KG1 (cell line): ENCODE measurements at places on chromosomes 12 and 14.

DNA sequence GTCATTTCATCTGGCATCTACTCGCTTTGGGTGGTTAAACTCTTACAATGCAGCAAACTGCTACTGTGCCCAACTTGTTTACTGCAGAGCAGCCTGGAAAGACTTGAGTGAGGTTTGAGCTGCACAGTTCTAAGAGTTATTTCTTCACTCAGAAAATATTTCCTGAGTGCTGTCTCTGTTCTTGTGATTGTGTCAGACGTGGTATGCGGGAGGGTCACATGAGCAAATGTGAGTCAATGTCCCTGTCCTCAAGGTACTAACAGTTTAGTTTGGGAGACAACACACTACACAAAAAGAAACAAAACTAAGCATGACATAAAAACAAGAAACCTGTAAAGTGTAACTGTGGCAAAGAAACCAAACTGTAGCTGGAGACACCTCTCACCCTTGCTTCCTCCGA is 32.4 kb downstream of the FLVCR2 start:
- no peak for DNase-seq

DNA sequence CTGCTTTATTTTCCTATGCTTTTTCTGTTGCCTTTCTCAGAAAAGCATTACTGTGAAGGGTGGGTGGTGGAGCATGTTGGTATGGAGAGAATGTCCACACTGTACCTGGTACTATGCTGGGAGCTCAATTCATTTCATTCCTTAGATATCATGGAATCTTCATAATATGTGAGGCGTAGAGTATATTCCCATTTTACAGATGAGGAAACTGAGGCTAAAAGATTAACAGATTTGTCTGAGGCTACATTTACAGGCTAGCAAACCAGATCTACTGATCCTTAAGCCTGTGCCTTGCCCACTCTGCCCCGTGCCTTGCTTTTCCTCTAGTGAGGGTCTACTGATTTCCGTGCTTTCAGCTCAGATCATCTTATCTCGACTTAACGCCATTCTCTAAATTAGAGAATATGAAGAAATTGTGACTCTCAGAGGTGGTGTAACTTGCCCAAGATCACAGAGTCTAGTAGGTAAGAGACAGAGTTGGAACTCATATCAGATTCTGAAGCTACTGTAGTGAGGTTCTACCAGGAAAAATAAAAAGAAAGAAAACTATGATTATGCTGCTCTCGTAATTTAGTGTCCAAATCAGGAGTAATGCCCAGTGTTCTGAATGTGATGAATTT is 5.5 kb downstream of the GLRX5 start:
- no peak for DNase-seq

- no peak for DNase-seq
These were observed 218.3 kb upstream of the OR4E1 start for GRCh38 chr14:21891921-21892320.

DNA sequence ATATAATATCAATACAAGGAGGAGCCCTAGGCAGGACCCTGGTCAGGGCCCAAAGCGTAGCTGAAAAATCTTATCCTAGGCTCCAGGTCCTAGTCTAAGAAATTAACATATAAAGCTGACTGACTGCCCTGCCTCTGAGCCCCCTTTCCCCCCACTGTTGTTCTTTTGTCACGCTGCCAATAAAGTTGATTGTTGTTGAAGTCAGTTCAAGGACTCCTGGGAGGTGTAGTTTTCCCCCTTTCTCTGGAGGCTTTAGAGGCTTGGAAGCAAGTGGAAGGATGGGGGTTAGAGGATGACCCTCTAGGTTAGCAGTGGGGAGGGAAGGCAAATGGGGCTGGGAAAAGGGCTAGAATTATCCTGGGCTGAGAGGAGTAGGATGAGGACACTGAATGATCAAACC is 3.2 kb downstream of the PPP1R1A start:
- no peak for DNase-seq

DNA sequence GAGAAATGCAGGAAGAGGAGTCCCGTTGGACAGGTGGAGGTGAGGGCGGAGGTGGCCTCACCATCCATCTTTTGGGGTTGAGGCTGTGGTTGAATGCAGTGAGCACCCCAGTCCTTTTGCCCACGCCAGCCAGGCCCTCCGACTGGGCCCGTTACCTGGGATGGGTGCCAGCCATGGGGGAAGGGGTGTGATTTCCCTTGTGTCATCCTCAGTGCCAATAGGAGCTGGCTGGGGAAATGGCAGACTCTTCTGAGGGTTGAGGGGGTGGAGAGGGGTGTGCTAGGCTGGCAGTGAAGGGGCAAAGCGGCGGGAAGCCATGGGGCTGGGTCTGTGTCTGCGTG is 9.6 kb downstream of the KCNH3 start:
- DNase-seq, result no peak

- DNase-seq, result no peak
These were observed 42.4 kb downstream of the RALGAPA1 start for GRCh38 chr14:35766700-35767082.

DNA sequence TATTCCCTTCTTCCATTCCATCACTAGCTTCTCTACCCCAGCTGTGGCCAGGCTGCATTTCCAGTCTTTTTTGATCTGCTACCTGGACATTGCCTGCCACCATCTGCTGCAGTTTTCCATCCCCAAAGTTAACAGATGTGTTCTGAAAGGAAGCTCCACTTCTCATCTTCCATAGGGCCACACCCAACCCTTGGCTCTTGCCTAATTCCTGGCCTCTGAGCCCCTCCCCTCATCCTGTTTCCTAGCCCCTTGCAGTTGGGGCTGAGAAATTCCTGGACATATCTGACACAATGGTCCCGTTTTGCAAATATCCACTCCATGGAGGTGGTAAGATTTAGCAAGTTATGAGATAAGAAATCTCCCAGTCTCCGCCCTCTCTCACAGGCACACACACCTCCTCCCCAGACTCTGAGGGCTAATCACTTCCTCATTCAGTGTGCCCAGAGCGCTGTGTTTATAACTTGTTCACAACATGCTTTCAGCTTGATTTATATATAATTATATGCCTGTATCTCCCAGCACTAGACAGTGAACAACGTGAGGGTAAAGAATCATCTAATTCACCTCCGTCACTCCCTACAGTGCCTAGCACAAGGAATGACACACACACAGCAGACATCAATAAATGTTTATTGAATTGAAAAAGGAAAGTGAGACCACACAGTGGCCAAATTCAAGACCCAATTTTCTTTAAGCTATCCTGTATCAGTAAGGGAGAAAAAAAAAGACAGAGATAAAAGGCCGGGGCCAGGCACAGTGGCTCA is 13.4 kb downstream of the SMUG1 start:
- no peak for DNase-seq

DNA sequence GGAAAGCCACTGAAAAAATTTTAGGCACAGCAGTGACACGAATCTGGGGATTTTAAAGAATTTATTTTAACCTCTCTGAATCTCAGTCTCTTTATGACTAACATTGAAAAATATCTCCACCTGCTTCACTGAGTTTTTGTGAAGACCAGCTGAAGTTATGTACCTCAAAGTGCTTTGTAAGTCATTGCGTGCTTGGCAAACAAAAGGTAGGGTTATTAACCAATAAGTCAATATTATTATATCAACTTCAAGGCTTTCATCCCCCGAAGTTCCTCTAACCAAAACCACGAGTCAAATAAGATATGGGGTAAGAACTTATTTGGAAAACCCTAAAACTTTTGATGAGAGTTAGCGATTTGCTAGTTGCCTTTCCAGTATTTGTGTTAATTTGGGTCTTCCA is 62.3 kb downstream of the HSPB8 start:
- no peak for DNase-seq

GRCh38 chr12:66573605-66574004 is 105.3 kb downstream of the GRIP1 start:
- no peak for DNase-seq

DNA sequence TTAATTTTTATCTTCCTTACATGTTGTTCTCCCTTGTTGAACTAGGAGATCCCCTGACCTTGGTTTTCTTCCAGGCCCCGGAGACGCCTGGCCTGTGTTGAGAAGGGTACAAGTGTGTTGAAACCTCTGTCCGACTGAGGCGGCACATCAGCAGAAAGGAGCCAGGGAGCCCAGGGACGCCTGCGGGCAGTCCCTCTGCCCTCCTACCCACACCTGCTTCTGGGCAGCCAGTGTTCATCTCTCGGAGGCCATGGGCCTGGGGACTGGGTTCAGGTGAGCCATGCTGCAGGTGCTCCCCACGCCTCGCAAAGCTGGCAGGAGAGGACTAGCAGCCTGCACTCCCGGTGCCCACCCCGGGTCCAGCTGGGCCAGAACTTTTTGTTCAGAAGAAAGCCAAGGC is 39.9 kb upstream of the EIF5 start:
- DNase-seq, result no peak

GRCh38 chr12:113127791-113128199 is 7.8 kb downstream of the RASAL1 start:
- no peak for DNase-seq

- no peak for DNase-seq
These were observed at the start of gene BCL2L14 for GRCh38 chr12:12070674-12071656. TSS of gene BCL2L14 (plus strand) at chr12:12070939. CDS start at chr12:12079306, 8,367 bp downstream.

DNA sequence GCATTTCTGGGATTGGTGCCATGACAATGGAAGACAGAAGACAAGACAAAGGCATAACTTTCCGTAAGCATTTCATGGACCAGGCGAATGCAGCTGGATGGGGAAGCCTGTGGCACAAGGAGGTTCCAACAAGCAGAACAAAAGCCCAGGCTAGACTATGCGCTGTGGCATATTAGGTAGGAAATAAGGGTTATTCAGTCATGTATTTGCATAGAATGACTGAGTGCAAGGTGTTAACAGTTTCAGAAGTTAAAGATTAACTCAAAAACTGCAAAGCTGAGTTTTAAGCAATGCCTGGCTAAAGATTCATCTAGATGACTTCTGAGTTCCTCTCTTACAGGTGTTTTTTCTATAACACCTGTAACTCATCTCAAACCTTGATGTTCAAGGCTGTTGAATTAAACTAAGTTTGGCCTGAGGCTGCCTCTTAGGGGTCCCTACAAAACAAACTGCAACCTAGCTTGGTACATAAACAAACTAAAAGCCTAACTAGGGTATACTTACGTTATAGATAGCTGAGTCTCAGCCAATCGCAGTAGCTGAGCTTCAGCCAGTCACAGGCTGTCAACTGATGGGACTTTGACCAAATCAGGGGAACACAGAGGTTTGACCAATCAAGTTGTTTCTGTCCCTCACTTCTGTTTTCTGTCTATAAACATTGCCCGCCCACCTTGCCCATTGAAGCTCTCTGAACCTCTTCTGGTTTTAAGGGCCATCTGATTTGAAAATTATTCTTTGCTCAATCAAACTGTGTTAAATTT is 52.2 kb upstream of the PLBD1 start:
- DNase-seq, result no peak

DNA sequence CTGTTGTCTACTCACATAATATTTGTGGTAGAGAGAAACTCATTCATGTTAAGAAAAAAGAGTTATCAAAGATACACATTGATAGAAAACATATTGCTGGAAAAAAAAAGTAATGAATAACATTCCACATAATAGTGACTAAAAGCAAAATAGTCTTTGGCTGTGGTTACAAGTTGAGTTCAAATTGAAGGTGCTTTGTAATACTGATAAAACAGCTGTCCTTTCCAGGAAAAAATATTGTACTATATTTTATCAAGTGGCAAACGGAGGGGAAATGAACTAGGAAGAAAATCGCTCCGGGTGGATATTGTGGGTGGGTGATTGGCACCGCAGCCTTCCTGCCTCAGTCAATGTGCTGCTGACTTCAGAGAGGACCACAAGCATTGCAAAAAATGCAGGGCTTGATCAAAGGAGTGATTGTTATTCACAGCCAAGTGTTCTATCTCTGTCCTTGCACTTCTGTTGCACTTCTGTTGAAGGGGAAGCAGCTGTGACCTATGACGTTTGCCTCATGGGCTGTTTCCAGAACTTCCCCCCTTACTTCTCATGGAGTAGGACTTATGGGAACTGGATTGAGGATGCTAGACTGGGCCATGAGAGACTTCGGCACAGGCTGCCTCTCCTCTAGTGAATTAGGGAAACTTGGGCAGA is 114.4 kb downstream of the VRK1 start:
- no peak for DNase-seq

GRCh38 chr14:85122690-85123089 is 407.3 kb upstream of the FLRT2 start:
- DNase-seq, result no peak
